NCI-H2171 (cell line): ENCODE measurements at places on chromosomes 7 and 10.

DNA sequence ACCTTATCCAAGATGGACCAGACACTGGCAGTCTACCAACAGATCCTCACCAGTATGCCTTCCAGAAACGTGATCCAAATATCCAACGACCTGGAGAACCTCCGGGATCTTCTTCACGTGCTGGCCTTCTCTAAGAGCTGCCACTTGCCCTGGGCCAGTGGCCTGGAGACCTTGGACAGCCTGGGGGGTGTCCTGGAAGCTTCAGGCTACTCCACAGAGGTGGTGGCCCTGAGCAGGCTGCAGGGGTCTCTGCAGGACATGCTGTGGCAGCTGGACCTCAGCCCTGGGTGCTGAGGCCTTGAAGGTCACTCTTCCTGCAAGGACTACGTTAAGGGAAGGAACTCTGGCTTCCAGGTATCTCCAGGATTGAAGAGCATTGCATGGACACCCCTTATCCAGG, 13.4 kb downstream of the LEP start:
- DNase-seq, result no peak

DNA sequence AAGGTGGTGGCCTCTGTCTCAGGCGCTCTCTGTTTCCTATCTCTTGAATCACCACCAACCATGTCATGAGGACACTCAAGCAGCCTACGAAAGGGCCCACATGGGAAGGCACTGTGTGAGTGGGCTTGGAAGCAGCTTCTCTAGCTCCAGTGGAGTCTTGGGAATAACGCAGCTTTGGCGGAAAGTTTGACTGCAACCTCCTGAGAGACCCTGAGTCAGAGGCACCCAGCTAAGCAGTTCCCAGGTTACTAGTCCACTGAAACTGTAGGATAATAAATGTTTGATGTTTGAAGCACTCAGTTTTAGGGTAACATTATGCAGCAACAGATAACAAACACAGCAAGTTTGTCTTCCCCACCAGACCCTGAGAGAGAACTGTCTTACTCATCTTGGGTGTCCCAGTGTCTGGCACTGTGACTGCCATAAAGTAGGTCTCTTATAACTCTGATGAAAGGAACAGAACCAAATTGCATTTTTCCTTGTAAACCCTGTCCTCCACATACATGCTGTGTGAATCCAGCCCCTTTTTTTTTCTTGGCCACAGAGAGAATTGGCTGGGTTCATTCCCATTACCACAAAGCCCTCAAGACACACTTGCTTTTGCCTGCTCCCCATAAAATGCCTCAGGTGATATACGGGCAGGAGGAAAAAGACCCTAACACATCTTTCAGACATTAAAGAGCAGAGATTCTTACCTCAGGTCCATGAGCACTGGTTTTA, 185.5 kb downstream of the ZNF365 start:
- DNase-seq, result no peak

- DNase-seq, result no peak
Observed at GRCh38 chr7:92295391-92295790, 49.6 kb downstream of the ANKIB1 start.

DNA sequence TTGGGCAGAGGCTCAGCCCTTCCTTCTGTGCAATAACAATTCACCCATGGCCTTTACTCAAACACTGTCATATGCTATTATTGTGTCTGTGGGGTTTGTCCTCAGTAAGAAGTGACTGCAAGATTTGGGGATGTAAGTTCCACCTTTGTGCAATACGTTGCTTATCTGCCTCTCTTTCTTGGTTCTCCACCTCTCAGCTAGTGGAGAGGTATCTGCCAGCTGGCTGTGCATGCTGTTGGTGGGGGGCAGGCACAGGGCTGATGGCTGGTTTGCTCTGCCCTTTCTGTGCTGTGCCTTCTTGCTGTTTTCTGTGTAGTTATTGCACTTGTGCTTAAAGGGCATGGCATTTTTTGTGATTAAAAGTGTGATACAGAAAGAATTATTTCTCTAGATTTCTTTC, 36.2 kb downstream of the CNNM1 start:
- no peak for DNase-seq

DNA sequence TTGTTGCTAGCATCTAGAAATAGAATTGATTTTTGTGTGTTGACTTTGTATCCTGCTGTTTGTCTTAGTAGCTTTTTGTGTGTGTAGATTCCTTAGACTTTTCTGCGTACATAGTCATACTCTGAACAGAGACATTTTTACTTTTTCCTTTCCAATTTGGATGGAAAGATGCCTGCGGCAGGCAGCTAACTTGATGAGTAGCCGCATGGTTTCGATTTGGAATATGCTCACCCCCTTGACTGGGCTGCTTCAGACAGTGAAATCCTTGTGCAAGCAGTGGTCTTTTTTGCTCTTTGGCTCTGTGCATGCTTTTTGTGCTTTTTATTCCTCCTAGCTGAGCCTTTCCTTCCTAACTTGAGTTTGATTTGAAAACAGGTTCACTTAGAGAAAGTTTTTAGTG, 71.8 kb downstream of the HHEX start:
- DNase-seq, result no peak
